Hematopoietic multipotent progenitor cell (in vitro differentiated cells): ENCODE measurements at places on chromosomes 1 and 21.
A peak's percentile ranks its signal among the peaks of the same experiment; 100 is the strongest.

DNA sequence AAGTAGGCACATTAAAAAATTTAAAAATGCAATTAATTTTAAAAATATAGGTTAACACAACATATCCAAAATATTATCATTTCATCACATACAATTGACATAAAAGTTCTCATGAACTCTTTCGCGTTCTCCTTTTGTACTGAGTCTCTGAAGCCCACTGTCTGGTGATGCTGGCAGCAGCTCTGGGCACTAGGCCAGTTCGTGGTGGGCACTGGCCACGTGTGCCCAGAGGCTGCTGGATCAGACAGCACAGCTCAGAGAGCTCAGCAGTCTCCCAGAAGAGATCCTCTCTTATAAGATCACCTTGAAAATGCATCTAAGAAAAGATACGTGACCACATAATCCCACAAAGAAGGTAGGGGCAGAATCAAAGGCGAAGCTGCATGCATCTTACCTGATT lies 9.9 kb downstream of the CEP104 start:
- DNase-seq, result no peak

GRCh38 chr1:108534759-108535158 lies 25.1 kb upstream of the EEIG2 start:
- DNase-seq, result no peak

- DNase-seq, result no peak
Measured at GRCh38 chr1:228143480-228144192, 3.6 kb downstream of the GUK1 start.

DNA sequence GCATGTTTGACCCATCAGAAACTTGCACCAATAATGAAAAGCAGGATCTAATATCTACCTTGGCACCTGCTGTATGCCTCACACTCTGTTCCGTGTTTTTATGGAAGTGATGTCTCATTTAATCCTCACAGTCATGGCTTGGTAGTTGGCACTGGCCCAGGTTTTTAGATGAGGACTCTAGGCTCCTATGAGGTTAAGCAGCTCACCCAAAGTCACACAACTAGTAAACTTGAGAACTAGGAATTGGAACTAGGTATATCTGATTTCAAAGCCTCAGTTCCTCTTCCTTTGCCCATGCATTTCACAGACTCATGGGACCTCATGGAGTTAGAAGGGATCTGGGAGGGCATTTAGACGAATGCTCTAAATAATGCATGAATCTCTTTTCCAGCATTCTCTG lies 21.3 kb upstream of the TARBP1 start:
- no peak for DNase-seq

- no peak for DNase-seq
Measured at GRCh38 chr1:39368045-39368444, 123.4 kb upstream of the BMP8A start.

GRCh38 chr1:25098717-25099116 lies 133.6 kb downstream of the SYF2 start:
- no peak for DNase-seq

- no peak for DNase-seq
Measured at GRCh38 chr1:45258059-45258650, 51.8 kb upstream of the ZSWIM5 start.

DNA sequence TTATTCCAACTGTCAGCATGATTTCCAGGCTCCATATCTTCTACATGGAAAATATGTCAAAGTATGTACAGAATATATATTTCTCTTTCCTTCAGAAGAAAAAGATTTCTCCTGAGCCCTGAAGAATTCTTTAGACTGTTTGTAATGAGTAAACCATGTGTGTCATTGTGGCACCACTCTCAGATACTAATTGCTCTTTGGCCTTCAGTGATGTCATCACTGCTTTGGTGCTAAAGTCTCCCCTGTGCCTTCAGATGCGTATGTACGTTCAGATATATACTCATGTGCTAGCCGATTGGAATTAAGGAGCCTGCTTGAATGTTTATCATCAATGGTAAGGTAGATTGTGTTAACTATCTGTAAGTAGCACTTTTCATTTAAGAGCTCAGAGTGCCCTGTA lies 20.6 kb upstream of the NBL1 start:
- no peak for DNase-seq

DNA sequence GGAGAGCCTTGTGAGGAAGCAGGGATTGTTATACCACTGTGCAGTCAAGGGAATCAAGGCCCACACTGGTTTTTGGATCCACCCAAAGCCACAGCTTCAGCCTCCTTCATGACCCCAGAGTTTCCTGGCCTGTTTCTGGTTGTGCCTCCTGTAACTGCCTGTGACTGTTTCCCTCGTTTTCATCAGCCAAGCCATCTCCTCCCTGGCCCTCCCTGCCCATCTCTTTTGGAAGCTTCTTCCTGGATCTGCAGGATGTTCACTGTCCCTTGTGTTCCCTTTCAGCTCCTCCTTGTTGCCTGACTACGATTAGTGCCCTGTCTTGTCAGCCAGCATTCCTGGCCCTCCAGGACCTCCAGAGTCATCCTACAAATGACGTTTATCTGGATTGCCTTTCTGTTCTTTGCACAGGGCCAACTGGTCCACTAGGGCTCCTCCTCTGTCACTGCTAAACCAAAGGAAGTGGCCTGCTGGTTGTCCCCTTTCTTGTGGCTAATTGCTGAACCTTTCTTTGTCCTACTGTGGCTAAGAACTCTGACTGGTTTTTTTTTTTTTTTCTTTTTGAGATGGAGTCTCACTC lies 17.9 kb downstream of the SFT2D2 start:
- no peak for DNase-seq

- DNase-seq, result no peak
Measured at GRCh38 chr1:183830389-183830788, 25.5 kb downstream of the RGL1 start.

DNA sequence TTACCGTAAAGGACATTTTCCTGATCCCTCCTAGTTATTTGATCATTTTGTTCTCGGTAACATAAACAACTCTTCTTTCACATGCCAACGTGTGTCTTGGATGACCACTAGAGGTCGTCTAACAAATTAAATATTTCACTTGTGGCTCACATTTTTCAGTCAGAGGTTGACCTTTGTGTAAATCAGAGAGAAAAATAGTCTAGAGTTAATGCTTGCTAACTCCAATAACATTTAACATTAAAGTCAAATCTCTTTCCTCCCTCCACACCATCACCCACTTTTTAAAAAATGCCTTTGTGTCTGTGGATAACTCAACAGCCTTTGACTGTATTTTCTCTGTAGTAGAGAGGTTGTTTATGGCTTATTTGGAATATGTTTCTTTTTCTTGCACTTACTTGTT lies 220.5 kb upstream of the B3GALT2 start:
- DNase-seq, result peak; percentile 32

DNA sequence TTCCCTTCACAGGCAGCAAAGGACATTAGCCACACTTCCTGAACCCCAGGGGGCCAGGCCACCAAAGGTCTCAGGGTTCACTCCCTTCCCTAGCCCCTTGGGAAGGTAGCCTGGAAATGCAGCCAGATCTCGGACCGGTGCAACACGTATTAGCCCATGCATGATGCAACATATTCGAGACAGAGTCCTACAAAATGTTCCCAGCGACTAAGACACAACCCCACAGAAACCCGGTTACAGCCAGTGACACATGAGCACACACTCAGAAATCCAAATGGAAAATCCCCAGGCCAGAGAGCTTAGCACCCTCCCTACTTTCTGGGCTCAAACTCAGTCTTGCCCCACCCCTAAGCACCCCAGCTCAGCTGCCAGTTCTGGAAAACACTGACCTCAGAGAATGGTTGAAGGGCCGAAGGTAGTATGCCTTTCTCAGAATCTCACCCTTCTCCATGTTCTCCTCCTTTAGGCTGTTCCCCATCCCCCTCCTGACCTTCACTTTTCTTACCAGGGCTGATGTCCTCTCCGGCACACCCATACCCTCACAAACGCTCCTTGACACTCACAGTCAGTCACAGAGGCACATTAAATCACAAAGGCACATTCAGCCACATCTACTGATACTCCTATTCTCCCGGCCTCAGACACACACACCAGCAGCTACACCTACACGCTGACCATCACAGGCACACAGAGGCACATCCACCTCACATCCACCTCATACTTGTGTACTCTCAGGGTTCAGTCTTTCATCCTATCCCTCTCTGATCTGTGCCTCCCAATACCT lies at the start of gene TSPAN1:
Gene TSPAN1, plus strand, starts transcription at position 640 of the 784 bp plus-strand sequence. CDS start 6,021 bp downstream, outside the sequence.
- no peak for DNase-seq

- no peak for DNase-seq
Measured at GRCh38 chr1:175071276-175071943, 3.8 kb downstream of the TNN start.

DNA sequence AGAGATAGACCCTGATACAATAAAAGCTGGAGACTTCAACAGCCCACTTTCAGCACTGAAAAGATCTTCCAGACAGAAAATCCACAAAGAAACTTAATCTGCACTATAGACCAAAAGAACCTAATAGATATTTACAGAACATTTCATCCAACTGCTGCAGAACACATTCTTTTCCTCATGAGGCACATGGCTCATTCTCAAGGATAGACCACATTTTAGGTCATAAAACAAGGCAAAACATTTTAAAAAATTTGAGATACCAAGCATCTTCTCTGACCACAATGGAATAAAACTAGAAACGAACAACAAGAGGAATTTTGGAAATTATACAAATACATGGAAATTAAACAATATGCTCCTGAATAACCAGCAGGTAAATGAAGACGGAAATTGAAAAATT lies 15.0 kb upstream of the IL20 start:
- no peak for DNase-seq

DNA sequence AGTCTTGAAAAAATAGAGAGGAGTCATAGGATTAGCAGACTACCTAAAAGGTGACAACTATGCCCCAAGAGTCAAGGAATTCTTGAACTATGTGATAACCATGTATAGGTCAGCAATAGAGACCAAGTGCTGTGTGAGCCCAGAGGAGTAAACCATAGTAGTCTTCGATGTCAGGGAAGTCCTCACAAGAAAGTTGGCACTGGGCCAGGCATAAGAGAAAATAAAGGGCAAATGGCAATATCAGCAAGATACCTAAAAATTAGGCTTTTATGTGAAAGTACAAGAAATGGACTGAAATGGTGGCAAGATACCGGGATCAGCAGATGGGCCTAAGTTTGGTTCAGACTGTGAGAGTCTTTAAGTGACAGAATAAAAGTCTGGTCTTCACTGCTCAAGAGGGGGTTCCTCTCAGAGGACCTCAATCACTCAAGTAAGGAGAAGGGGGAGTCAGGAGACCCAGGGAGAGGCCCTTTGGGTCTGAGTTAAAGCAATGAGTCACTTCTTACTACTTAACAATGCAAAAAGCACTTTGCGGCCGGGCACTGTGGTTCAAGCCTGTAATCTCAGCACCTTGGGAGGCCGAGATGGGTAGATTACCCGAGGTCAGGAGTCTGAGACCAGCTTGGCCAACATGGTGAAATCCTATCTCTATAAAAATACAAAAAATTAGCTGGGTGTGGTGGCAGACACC lies 95.0 kb downstream of the TEX35 start:
- no peak for DNase-seq

GRCh38 chr1:218323568-218324225 lies 21.4 kb upstream of the TGFB2 start:
- DNase-seq, result no peak

GRCh38 chr1:2471587-2472001 lies 4.5 kb upstream of the PLCH2 start:
- no peak for DNase-seq

DNA sequence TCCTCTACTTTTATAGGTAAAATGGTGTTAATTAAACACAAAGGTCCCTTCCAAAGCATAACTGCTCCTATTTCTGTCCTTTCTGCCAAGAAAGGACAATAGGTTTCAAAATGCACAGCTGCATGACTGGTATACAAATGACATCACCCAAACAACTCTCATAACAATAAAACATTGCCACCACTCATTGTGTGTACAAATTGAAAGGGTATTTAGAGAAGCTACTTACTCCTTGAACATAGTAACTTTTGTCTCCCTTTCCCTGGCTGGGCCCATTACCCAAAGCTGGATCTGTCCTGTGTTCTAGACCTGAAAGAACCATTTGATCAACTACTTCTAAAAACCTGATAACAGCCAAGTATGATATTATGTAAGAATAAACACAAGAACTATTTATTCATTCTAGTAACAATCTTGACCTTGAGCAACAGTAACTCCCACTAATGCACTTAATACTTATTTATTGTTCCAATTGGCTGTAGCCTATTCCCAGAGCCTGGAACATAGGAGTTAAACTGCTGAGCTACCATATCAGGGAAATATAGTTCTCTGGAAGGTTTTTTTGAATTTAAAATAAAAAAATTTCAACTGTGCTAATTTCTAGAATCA lies 38.2 kb downstream of the TTLL7 start:
- no peak for DNase-seq

GRCh38 chr1:23801338-23801748 lies 789 bp upstream of the GALE start:
- no peak for DNase-seq

DNA sequence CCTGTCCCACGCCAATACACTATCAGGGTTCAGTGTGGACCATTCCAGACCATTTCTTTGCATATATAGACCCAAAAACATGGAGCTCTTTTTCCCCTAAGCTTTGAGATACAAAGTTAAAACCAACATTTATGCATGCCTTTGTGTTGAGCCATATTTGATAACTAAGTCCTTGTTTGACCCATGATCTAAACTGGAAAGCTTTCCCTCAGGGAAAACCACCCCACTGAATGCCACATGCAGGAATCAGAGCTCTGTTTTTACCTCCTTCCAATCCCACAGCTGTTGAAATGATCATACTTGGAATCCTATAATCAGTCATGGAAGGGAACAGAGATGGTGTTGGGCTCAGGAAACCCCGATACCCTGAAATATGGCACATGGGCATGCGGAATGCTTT lies 14.8 kb upstream of the SLC45A1 start:
- no peak for DNase-seq

DNA sequence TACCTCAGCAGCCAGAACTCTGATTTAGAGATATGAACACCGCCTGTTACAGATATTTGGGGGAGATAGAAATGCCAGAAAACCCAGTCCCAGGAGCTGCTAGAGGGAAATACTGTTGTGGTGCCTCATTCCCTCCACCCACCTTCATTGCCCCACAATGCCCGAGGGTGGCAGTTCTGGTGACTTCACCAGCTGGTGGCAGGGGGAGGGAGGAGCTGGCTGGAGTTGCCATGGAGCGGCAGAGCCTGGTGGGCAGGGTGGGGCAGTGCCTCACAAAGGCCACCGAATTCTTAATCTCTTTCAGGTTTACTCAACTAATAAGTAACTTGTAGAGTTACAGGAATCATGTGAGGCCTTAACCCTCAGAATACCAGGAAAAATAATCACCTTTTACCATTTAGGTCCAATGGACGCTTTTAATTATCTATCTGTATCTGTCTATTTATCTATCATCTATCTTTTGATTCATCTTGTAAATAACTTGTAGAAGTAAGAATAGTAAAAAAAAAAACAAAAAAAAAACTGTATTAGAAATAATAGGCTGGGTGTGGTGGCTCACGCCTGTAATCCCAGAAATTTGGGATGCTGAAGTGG lies 11.7 kb upstream of the S100A11 start:
- DNase-seq, result peak; percentile 88

DNA sequence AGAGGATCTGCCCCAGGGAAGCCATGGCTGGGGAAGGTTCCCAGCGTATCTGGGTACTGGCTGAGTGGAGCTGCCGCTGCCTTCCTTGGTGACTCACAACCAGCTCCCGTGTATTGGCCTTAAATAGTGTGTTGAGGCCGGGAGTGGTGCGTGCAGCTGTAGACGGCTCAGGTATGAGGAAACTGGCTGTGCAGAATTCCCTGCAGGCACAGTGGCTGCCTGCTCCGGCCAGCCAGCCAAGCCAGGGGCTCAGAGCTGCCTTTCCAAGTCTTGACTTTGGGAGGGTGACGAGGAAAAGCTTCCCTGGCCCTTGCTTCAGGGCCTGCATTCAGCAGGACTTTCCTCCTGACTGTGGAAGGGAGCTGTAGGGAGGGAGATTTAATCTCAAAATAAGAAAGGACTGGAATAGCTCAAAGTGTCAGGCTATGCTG lies at the start of gene VTCN1:
Gene VTCN1, minus strand, starts transcription at position 97 of the 431 bp plus-strand sequence. Its CDS starts 72 bp downstream, at position 25.
- no peak for DNase-seq

GRCh38 chr1:38454749-38455441 lies 404.7 kb downstream of the RRAGC start:
- no peak for DNase-seq
